ENCODE measurements at places on chromosomes 16 and 17.

GRCh38 chr16:74778646-74779045 is 4.0 kb upstream of the FA2H start:
- DNase-seq = no peak

- DNase-seq = no peak
Observed at GRCh38 chr17:69218986-69219385, 9.6 kb downstream of the ABCA10 start.

GRCh38 chr16:84090211-84090610 is 26.5 kb downstream of the MBTPS1 start:
- no peak for DNase-seq

- DNase-seq = no peak
Observed at GRCh38 chr17:7354262-7354843, 603 bp upstream of the TMEM95 start.

- no peak for DNase-seq
Observed at GRCh38 chr17:12195418-12195817, 174.7 kb downstream of the MAP2K4 start.

DNA sequence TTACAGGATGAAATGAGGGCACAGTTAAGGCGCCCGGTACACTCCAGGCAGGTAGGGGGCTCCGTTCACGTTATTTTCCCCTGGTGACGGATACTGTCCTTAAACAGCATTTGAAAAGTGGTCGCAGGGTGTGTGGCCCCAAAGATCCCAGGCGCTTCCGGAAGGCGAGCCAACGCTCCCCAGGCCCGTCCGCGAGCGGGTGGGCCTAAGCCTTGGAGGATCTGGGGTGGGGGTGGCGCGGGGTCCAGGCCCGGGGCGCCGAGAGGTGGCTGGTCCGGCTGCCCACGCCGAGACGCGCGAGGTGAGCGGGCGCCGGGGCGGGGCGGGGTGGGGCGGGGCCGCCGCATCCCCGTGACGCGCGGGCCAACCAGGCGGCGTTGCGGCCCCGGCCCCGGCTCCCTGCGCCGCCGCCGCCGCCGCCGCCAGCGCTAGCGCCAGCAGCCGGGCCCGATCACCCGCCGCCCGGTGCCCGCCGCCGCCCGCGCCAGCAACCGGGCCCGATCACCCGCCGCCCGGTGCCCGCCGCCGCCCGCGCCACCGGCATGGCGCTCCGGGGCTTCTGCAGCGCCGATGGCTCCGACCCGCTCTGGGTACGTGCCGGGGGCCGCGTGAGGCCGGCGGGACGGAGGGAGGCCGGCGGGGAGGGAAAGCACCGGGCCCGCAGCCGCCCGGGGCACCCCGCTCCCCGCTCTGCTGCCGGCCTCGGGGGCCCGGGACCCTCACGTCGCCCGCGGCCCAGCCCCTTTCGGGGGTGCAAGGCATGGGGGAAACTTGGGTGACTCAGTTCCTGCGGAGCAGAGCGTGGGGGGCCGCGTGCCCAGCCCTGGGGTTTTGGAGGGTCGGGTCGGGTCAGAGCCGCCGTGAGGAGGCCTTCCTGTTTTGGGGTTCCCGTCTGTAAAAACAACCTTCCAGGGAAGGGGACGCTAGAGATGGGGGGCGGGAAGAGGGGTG is at the start of gene ABCC1:
ABCC1 (plus strand) TSS at position 407 of the 951 bp plus-strand sequence; CDS start at position 543, 136 bp downstream.
- DNase-seq = no peak

DNA sequence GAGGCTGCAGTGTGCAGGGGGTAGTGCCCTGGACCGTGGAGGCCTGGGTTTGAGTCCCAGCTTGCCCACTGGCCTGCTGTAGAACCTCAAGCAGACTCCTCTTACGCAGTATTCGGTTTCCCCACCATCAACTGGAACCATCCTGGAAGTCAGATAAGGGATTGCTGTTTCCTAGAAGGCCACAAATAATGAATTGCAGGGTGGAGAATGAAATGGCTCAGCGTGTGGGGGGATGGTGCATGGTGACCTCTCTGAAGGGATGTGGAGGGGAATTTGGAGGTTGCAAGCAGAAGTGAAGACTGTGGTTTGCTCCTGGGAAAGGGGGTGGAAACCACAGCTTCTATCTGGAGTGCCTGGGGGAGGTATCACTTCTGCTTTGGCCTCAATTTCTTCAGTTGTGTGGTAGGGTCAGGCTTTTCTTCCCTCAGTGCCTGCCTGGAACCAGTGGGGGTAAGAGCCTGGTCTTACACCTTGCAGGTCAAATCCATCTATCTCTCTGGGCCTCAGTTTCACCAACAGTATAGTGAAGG is 1.7 kb downstream of the ADGRG5 start:
- no peak for DNase-seq

DNA sequence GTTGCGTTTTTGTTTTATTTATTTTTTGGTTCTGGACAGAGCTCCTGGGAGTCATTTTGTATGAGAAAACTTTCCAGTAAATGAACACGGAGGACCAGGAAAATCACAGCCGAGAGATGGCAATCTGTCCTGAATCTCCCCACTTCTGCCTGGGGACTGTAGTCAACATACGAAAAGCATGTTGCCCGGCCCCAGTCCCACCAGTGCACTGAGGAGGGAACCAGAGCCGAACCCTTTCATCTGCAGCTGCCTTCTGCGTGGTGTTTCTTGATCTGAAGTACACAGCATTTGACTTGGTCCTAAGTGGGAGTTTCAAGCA is 18.9 kb downstream of the SNX11 start:
- no peak for DNase-seq

- DNase-seq = no peak
Observed at GRCh38 chr17:42060231-42060630, 9.8 kb upstream of the C17orf113 start.

GRCh38 chr17:38464723-38465390 is 36.6 kb downstream of the ARHGAP23 start:
- DNase-seq = no peak

DNA sequence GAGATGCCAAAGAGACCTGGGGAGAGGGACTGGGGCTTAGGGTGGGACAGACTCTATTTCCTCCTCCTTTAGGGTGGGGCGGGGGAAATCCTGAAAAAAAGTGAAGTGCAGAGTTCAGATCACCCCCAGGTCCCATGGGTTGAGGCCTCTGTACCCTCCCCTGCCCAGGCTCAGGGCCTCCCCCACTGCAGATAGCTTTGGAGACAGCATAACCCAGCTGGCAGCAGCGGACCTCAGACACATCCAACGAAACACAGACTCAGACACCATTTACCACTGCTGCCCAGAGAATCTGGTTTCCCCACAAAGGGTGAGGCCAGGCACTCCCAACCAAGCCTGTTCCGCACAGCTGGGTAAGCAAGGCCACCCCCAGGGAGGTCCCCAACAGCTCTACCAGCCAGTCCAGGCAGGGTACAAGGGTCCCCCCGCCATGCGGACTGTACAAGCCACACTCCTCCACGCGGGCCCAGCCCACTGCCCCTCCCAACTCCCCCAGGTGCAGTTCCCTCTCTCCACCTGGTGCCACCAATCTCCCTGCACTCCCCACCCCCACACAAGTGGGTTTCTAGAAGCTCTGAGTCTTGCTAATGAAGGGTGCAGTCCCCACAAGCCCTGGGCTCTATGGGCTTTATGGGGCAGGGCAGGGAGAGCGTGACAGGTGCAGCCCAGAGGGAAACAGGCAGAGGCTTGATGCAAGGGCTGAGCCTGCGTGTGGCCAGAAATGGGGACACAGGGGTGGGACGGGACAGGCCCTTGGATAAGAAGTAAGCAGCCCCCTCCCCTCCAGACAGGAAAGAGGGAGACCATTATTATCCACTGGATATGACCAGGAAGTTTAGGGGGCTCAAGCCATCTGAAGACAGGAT is 8.9 kb downstream of the RHBDF2 start:
- no peak for DNase-seq

GRCh38 chr17:2071455-2072281 is 16.8 kb downstream of the HIC1 start:
- no peak for DNase-seq

GRCh38 chr17:44197980-44198720 is 1.5 kb downstream of the ATXN7L3 start:
- DNase-seq = no peak

DNA sequence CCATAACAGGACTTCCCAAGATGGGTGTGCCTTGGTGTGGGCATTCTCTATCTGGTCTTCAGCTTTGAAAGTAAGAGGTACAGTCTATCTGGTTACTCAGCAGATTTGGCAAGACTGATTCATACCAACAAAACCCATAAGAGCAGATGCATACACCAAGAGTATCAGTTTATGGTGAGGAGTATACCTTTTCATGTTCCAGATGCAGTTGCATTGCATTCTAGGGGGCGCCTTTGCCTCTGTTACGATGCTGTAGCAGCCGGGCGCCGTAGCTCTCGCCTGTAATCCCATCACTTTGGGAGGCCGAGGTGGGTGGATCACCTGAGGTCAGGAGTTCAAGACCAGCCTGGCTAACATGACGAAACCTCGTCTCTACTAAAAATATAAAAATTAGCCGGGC is 31.1 kb upstream of the CARMIL2 start:
- DNase-seq = no peak

- no peak for DNase-seq
Observed at GRCh38 chr17:21174713-21175112, 39.2 kb downstream of the TMEM11 start.

DNA sequence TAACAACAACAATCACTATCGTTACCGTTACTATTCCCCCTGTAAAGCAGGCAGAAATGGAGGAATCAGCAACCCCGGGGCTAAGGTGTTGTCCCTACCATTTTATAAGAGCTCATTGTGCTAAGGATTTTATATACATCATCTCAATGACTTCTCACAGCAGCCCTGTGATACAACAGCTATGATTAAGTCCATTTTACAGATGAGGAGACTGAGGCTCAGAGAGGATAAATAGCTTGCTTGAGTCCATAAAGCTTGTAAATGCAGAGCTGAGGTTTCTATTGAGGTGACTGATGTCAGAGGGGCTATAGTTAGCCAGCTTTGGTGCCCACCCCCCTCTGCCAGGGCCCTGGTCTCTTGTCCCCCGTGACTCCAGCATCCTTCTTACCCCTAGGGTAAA is 16.7 kb upstream of the PDK2 start:
- no peak for DNase-seq

- DNase-seq = no peak
Observed at GRCh38 chr17:48241131-48241591, 133.6 kb downstream of the SNX11 start.

DNA sequence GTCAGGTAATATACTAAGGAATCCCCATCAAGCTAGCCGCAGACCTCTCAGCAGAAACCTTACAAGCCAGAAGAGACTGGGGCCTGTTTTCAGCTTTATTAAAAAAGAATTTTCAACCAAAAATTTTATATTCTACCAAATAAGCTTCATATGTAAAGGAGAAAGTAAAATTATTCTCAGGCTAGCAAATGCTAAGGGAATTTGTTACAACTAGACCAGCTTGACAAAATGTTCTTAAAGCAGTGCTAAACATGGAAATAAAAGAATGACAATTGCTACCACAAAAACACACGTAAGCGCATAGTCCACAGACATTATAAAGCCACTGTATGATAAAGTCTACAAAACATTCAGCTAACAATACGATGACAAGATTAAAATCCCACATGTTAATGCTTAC is 449.4 kb upstream of the MON1B start:
- DNase-seq = no peak

GRCh38 chr16:68273896-68274295 is 9.6 kb downstream of the SLC7A6 start:
- DNase-seq = no peak

DNA sequence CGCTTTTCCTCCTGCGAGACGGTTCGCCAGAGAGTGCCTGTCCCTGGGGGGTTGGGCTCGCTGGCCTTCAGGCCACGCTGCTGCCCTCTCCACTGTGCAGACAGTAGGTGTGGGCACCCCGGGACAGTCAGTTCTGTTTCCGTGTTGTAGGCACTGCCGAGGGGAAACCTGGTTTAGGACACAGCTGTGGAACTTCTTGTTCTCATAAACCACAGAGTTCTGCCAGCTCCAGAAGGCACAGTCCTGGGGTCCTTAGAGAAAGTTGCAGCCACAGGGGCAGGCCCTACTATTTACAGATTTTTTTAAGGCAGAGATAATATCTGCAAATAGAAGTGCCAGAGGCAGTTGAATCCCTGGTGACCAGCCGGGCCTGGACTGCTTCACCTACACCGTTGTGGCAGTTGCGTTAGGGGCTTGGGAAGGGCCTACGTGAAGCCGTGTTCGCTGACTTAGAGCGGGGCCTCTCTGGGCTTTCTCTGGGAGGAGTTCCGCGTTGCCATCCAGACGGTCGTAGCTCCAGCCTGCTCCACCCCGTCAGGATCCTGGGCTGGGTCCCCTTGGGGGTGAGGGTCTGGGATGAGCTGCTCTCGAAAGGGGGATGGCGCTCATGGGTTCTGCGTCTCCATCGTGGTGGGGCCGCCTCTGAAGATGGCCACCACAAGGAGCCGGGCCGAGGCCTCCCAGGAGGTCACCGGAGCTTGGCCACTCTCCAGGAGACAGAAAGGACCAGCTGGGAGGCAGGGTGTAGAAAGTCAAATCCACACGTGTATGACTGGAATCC is 126.3 kb downstream of the BANP start:
- no peak for DNase-seq

- DNase-seq = no peak
Observed at GRCh38 chr17:18156171-18156975, 27.3 kb upstream of the ALKBH5 start.

GRCh38 chr16:75206749-75207451 is at the start of gene CTRB2:
TSS of gene CTRB2 (minus strand) at chr16:75207161. CDS start at chr16:75207141, 20 bp downstream.
- DNase-seq = no peak

- no peak for DNase-seq
Observed at GRCh38 chr16:27764869-27765675, 215.1 kb downstream of the KATNIP start.

GRCh38 chr16:27918755-27919154 is 144.8 kb downstream of the GSG1L start:
- DNase-seq = no peak

GRCh38 chr16:49832177-49832576 is 23.7 kb downstream of the ZNF423 start:
- DNase-seq = no peak

GRCh38 chr17:65265276-65265675 is 128.1 kb downstream of the RGS9 start:
- DNase-seq = no peak

DNA sequence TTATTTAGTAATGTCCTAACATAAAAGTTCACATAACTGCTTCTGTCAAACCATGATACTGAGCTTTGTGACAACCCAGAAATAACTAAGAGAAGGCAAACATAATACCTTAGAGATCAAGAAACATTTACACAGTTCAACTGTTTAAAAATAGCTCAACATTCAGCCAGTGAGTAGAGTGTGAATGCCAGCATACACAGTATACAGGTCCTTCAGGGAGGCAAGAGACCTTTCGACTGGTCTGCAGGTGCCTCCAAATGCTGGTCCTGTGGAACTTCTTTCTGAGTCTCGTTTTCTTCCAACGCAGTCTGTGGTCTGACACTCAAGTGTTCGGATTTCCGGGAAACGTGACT is 10.3 kb downstream of the MRPS23 start:
- no peak for DNase-seq

- no peak for DNase-seq
Observed at GRCh38 chr16:56306690-56307533, 115.6 kb downstream of the GNAO1 start.

GRCh38 chr16:67560827-67561342 is 1.4 kb upstream of the CTCF start:
- DNase-seq = no peak

GRCh38 chr17:77611791-77612502 is 346.6 kb upstream of the TNRC6C start:
- DNase-seq = no peak

All from NCI-H1048 (cell line).